ENCODE measurements at places on chromosomes 13 and 19.
A peak's percentile ranks its signal among the peaks of the same experiment; 100 is the strongest.

DNA sequence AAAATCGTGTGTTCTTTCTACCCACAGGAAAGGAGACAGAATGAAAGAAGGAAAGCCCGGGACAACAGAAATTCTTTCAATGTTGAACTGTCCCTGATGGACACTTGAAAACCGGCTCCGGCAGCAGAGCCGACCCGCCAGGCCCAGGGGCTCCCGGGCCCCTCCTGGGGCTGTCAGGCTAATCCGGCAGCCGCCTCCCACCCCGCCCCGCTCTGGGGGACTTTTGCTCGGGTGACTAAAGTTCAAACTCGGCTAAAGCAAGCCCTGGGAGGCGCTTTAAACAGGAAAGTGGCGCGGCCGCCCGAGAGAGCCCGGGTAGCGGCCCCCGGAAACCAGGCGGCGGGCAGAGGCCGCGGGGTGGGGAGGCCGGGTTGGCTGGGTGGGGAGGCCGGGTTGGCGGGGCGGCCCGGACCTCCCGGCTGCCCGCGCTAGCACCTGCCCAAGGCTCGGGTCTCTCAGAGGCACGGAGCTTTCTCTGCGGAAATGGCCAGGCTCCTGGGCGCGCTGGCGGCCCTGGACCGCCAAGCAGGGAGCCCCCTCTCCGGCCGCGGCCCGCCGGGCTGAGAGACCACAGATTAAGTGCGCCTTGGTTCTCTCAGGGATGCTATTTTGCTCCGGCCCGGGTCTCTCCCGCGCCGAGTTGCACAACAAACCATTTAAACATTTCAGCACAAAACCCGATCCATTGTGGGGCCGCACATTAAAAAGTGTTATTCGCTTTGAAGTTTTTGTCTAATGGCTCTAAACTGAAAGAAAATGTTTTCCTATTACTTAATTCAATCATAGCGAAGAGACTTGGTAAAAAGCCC, 2.6 kb upstream of the GSX1 start:
- DNase-seq = no peak

- DNase-seq = peak; percentile 91
Measured at GRCh38 chr19:6739390-6739882, at the start of gene TRIP10. Gene TRIP10, plus strand, starts transcription at chr19:6739680. Its CDS starts 82 bp downstream, at chr19:6739762.

- DNase-seq = no peak
Measured at GRCh38 chr13:79682164-79682563, 201.2 kb downstream of the NDFIP2 start.

- DNase-seq = no peak
Measured at GRCh38 chr19:6376512-6377190, 918 bp upstream of the PSPN start.

DNA sequence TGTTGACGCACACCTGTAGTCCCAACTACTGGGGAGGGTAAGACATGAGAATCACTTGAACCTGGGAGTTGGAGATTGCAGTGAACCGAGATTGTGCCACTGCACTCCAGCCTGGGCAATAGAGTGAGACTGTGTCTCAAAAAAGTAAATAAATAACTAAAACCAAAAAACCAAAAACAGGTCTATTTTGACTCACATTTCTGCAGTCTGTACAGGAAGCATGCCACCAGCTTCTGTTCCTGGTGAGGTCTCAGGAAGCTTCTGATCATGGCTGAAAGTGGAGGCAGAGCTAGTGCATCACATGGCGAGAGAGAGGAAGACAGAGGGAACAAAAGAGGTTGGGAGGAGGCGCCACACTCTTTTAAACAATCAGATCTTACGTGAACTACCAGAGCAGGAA, 142.5 kb downstream of the ITGBL1 start:
- no peak for DNase-seq

- DNase-seq = no peak
Measured at GRCh38 chr13:39954476-39954875, 299.0 kb downstream of the COG6 start.

GRCh38 chr13:52010890-52011631, at the start of gene ATP7B:
Gene ATP7B, minus strand, starts transcription at chr13:52011450. Its CDS starts 113 bp downstream, at chr13:52011337.
- DNase-seq = peak; percentile 60

DNA sequence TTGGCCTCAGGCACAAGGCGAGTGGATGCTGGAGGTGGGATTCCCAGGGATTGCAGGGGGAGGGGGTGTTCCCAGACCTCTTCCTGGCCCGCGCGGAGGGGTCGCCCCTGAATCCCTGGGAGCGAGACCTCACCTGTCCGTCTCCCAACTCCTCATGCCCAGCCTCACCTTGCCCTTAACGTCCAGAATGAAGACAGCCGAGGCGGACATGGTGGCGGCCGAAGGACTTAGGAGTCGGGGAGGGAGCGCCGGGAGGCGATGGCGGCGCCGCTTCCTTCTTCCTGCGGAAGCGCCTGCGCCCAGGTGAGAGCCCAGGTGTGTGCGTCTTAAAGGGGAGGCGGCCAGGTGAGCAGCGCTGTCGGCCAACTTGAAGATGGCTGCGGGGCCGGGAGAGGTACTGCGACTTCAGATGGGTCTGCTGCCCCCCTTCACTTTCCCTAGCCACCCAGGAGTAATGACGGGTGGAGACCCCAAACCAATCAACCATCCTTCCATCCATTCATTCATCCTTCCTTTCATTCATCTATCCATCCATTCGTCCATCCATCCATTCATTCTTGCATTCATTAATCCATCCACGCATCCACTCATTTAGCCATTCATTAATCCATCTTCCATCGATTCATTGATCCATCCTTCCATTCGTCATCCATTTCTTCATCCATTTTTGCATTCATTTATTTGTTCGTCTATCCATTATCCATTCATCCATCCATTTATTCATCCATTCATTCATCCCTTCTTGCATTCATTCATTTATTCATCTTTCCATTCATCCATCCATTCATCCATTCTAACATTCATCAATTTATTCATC, at the start of gene AP1M2:
Gene AP1M2, minus strand, starts transcription at position 291 of the 817 bp plus-strand sequence. Its CDS starts 81 bp downstream, at position 210.
- no peak for DNase-seq

DNA sequence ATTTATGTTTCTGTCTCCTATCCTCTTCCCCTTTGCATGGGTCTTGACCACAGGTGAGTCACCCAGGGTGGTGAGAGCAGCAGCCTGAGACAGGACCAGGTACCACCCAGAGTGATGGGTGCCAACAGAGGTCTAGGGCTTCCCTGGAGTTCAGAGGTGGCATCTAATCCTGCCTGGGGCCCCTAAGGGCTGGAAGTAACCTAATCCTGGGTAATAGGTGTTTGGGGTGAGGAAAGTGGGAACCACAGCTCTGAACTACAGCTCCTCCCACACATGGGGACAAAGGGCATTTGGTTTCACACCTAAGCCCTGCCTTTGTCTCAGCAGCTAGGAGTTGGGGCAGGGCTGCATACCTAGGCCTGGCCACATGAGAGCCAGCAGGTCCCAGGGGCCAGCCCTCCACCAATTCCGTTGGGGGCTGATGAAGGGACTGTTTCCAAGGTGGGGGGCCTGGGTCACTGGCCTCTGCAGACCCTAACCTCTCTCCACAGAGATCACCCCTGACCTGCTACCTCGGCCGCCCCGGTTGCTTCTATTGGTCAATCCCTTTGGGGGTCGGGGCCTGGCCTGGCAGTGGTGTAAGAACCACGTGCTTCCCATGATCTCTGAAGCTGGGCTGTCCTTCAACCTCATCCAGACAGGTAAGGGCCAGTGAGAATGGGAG, 8.0 kb downstream of the SPHK2 start:
- DNase-seq = no peak

DNA sequence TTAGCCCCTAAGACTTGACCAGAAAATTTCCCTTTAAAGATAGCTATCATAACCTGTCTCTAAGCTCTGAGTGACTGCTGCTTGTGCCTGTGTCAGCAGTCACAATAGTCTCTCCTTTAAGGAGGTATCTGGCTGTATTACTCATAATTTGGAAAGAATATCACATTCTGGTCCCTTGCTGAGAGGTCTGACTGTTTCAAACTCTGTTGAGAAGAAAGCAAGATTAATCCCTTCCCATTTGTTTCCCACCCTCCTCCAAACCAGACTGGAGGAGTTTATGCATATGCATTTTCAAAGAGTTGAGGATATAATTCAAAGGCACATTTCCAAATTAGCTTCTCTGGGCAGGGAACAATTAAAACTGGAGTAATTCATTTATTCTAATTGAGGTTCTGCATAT, 2.3 kb downstream of the HTR2A start:
- DNase-seq = no peak

DNA sequence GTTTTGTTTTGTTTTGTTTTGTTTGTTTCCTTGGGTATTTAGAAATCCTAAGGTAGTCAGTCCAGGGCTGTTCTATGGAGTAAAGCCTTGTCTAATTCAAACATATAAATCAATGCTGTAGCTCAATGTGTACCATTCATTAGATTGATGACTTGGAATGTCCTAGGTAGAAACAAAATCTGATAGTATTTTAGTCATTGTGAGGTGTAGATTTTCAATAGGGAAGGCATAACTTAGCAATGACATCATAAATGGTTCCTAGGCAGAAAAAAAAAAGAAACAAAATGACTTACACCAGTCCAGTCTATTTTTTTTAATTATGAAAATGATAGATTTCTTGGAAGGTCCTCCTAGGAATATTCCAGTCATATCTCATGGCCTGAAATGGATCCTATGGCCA, 189.9 kb downstream of the SPRY2 start:
- DNase-seq = no peak

GRCh38 chr19:38351865-38352395, 16.3 kb downstream of the CATSPERG start:
- no peak for DNase-seq

DNA sequence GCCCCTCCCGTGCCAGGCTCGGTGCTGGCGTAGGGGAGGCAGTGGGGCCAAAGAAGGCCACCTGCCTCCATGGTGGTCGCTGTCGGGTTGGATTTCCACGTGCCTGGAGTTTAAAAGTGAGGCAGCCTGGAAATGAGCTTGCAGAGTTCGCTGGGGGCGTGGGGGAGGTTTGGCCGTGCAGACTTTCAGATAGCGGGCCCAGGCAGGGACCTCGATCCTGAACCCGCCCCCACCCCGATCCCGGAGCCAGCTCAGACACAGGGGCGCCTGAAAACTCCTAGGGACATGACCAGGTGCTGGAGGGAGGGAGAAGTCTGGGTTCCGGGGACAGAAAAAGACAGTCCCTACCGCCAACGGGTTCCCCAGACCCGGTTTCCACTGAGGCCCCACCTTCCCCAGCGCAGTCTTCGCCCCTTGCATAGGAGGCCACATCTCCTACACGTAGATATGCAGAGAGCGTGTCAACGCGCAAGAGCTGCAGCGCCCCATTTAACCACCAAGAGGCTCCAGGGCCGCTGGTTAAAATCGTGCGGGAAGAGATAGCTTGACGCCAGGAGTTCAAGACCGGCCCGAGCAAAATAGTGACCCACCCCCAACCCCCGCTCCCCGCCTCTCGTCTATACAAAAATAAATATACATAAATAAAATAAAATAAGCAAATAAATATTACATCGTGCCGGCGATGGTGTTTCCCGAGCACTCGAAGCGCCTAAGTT, 8.5 kb downstream of the CCDC8 start:
- DNase-seq = peak; percentile 72

DNA sequence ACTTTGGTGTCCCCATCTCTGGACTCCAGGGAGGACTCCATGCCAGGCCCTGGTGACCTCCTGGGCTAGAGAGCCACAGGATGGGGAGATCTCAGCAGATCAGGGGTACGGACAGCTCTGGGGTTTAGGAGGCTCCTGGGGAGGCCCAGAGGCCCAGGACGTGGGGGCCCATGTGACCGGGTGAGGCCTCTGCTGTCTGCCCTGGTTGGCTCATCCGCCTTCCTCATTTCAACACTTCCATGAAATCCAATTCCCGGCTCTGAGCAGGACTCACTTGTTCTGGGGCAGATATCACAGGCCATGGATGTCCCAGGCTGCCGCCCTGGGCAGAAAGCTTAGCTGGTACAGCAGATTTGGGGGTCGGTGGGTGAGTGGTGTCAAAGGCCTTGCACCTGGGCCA, 1.1 kb upstream of the PRAM1 start:
- no peak for DNase-seq

DNA sequence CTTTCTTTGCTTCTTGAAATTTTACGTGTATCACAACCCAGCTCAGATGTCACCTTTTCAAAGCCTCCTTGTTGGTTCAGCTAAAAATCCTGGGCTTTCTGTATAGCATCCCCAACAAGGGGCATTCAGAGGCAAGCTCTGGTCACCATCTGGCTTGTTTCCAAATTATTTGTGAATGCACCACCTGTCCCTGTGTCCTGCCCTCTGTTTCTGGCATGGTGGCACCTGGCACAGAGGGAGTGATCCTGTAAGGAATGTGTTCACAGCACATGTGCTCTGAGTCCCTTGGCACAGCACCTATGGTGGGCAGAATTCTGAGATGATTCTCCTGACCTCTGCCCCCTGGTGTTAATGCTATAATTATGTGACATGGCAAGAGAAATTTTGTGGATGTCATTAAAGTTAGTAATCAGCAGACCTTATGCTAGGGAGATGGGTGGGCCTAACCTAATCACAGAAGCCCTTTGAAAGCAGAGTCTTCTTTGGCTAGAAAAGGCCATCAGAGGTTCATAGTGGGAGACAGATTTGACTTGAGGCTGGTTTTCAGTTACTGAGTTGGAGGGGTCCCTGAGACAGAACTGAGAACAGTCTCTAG, 76.3 kb downstream of the ZNF429 start:
- no peak for DNase-seq

DNA sequence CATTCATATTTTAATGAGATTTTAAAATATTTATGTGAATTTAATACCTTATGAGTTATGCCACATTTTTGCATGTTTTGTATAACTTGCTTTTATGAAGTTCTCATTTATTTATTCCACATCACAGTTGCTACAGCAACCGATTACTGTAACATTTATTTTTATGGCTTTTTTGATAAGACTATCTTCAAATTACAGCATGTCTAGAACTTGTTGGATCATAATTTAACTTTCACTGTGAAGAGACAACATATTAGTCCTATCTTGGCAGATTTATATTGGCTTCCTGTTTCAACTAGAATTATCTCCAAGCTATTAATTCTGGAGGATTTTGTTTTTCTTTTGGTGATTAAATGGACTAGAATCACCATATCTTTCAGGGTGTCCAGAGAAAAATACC, 793.7 kb upstream of the SLITRK5 start:
- DNase-seq = peak; percentile 46

All from hematopoietic multipotent progenitor cell treated with erythropoietin and hydrocortisone succinate and interleukin-3 and kit ligand, for 4 days (in vitro differentiated cells).